Stimulated activated CD8-positive, alpha-beta memory T cell treated with anti-CD3 and anti-CD28 coated beads, Interleukin-2, amount 100 ng/mL, for 1 hour (primary cell): ENCODE measurements at places on chromosomes 7 and 10.

DNA sequence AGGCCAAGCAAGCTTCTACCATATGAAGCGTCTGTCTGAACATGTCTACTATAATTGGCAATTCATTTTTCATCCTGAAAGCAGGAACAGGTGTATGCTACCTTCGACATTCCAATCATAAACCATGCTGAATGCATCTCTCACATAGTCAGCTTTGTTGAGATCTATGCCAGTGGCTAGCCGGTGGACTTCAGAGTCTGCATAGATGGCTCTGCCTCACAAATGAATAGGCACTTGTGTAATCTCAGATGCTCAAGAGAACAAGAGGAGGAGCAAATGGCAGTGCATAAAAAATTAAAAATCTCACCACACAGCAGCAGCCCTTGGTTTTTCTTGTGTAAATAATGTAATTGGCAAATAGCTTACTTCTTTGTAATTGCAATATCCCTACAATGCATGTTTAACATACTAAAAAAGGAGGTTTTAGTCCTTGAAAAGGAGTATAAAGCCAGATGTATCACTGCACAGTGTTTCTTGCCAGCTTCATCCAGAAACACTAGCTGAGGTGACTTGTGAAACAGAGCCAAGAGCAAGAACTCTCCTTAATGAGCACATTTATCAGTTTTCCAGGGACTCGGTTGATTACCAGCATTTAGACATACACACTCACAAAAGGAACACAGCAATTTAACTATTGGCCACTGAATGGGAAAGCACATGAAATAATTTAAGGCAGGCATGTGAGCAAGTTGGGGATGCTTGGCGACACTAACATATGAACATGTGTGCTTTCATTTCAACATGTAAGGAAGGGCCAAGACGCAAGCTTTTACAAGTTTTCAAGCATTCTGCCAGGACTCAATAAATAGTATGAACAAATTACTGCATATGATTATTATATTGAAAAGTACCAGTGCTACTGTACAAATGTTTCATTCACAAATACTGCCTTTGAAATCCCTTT is 249.9 kb upstream of the PLXNA4 start:
- no peak for DNase-seq

- DNase-seq, result no peak
These were observed 464.4 kb upstream of the AKR1E2 start for GRCh38 chr10:4361581-4361980.

- no peak for DNase-seq
These were observed 317.2 kb downstream of the BBS9 start for GRCh38 chr7:33446551-33446950.

DNA sequence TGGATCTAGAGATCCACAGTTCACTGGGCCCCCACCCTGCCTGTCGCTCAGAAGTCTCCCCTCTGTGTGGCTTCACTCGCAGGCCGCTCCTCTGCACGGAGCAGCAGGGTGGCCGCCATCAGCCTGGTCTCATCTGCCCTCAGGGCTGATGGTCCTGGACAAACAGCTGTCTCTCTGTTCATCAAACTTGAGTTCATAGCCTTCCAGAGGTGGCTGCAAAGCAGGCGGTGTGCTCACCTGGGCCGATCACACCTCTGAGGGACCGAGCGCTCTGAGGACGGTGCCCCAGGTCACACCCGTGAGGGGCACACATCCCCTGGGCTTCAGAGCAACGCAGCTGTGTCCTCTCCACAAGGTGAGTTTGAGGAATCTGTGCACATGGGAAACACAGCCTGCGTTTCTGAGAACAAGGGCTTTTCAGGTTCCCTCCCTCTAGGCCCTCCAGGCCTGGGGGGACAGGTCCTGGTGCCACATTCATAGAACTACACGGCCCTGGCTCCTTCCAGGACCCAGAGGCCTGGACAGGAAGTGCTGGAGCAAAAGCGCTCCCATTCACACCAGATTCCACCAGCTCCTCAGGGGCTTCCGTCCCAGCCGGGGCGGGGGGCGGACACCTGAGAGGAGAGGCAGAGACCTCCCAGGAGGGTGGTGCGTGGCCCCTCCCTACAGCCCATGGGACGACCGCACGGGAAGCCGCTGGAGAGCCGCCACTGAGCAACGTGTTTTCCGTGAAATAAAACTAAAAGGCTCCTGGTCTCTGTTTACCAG is 31.2 kb upstream of the FAM20C start:
- DNase-seq, result no peak

- DNase-seq, result no peak
These were observed 21.2 kb downstream of the CEP41 start for GRCh38 chr7:130419658-130420057.

GRCh38 chr10:119235356-119235755 is 28.0 kb downstream of the GRK5 start:
- no peak for DNase-seq

- DNase-seq, result no peak
These were observed 72.0 kb upstream of the ZMIZ1 start for GRCh38 chr10:78996792-78997129.

DNA sequence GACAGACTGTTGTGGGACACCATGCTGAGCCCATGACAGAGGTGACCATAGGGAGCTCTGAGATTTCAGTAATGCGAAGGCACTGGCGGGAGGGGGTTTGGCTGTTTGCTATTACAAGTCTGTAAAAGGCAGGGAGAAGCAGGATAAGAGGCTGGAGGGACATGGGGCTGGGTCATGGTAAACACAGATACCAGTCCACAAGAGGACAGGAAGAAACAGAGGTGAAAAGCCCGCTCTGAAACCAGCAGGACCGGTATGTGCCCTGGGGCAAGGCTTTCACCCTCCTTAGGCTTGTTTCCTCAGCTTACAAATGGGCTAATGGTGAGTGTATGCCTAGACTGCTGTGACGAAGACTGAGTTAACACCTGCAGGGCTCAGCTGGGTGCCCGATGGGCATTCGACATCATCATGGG is 34.1 kb downstream of the ANXA11 start:
- no peak for DNase-seq

GRCh38 chr10:28800144-28800543 is 122.8 kb downstream of the BAMBI start:
- DNase-seq, result no peak
